Colonic mucosa (tissue), 4 donors: ENCODE measurements at places on chromosomes 3 and 15. TPM values are rescaled to one million over a fixed set of nuclear protein-coding genes. Genes with fewer than 3 reads are reported as not detected.

HTD2 gene
- 9.6 TPM for total RNA-seq

IL12A gene
- total RNA-seq, result 0.25 TPM

USP13 gene
- total RNA-seq, result 4.3 TPM

DAZL gene
- not detected for total RNA-seq

- H3K4me1 ChIP-seq, result no peaks in the 10 kb centered on the region
- H3K36me3 ChIP-seq, result no peaks in the 10 kb centered on the region
- no peak for DNase-seq
- no peak overlapping the region for H3K27ac ChIP-seq
- H3K27me3 ChIP-seq, result no peaks in the 10 kb centered on the region
- H3K4me3 ChIP-seq, result no peak overlapping the region
Measured at GRCh38 chr3:60294181-60294580, 957.1 kb downstream of the FHIT start.

DNA sequence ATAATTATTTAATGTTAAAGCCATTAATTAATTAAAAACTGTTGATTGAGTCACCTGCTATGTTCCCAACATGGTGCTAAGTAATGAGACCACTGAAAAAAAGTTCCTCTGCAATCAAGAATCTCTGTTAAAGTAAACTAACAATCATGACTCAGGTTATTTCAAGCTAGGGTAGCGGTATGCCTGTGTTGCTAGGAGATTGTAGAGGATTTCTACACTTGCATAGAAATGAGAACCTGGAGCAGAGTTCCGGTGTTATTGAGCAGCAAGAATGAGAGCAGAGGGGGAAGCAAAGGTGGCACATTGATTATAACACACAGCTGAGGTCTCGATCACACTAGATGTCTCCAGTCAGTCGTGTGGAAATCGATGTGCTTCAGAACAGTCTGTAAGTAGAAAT is 41.4 kb downstream of the C3orf85 start:
- DNase-seq, result no peak
- H3K4me3 ChIP-seq, result no peak overlapping the region
- no peak overlapping the region for H3K27ac ChIP-seq
- no peaks in the 10 kb centered on the region for H3K27me3 ChIP-seq

GRCh38 chr15:40782609-40783227 is 12.9 kb downstream of the C15orf62 start:
- peak; percentile 83 for DNase-seq
- H3K36me3 ChIP-seq, result peaks cover 6% of the 10 kb centered on the region
- H3K27ac ChIP-seq, result no peak overlapping the region

- H3K27ac ChIP-seq, result no peak overlapping the region
- no peaks in the 10 kb centered on the region for H3K4me1 ChIP-seq
- no peak for DNase-seq
- H3K4me3 ChIP-seq, result no peak overlapping the region
- no peaks in the 10 kb centered on the region for H3K27me3 ChIP-seq
Measured at GRCh38 chr3:126521122-126521891, 2.6 kb upstream of the CHST13 start.

DNA sequence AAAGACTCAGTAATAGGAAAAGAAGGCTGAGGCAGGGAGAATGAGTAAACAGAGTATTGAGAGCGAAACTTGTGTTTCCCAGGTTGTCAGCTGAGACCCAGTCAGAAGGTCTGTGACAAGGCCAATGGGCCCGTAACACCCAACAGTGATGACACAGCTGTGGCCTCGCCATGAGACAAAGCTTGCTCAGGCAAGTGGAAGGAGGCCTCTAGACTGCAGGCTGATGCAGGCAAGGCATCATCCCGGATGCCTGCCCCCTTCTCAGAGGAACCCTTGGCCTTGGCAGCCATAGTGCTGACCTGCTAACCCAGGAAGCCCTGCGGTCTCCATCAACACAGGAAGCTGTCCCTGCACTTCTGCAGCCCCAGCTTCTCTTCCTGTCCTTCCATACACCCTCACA is 15.4 kb downstream of the RAB6B start:
- no peak overlapping the region for H3K27ac ChIP-seq
- H3K4me1 ChIP-seq, result no peaks in the 10 kb centered on the region
- no peaks in the 10 kb centered on the region for H3K27me3 ChIP-seq
- H3K4me3 ChIP-seq, result no peak overlapping the region
- H3K36me3 ChIP-seq, result no peaks in the 10 kb centered on the region
- no peak for DNase-seq

GRCh38 chr15:36256404-36256807 is 323.0 kb upstream of the CDIN1 start:
- no peaks in the 10 kb centered on the region for H3K4me1 ChIP-seq
- H3K27ac ChIP-seq, result no peak overlapping the region
- no peak for DNase-seq
- H3K27me3 ChIP-seq, result no peaks in the 10 kb centered on the region
